NCI-H2171 treated with DMSO at 0.1 percent for 48 hours (cell line): ENCODE measurements at places on chromosomes 2 and 18.
A peak's percentile ranks its signal among the peaks of the same experiment; 100 is the strongest.

GRCh38 chr18:50523165-50523564 is 36.7 kb upstream of the MAPK4 start:
- no peak for DNase-seq

- DNase-seq = no peak
These were observed 221.6 kb downstream of the GPD2 start for GRCh38 chr2:156657809-156658208.

- no peak for DNase-seq
These were observed 411.8 kb downstream of the FBXO15 start for GRCh38 chr18:73735836-73736235.

DNA sequence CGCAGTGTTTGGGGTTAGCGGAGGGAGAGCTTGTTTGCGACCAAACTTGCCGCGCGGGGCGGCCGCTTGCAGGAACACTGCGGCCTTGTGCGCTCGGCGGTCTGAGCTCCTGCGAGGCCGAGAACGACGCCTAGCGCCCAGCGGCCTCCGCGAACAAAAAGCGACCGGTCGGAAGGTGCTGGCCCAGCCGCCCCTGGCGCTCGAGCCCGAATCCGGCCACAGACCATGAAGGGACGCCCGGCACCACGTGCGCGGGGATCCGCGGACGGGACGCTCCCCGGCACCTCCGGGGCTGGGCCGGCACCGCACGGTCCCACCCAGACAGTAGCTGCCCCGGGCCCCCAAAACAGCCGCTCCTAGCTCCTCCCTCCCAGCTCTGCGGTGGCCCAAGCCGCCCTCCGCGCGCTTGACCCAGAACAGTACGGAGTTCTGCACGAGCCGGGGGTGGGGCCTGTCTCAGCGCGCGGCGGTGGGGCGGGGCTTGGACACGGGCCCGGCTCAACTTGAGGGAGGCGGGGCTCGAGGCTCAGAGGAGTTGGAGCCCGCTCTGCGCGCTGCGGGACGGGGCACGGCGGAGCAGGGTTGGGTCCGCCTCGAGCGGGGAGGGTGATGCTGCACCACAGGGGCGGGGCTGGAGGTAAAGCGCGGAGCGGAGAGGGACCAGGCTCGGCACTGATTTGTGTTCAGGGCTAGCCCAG is 664 bp upstream of the IMPA2 start:
- DNase-seq = no peak

- no peak for DNase-seq
These were observed 1334.4 kb upstream of the CELF4 start for GRCh38 chr18:38900031-38900430.

- DNase-seq = peak; percentile 44
These were observed 138.2 kb upstream of the NRP2 start for GRCh38 chr2:205543937-205544702.

DNA sequence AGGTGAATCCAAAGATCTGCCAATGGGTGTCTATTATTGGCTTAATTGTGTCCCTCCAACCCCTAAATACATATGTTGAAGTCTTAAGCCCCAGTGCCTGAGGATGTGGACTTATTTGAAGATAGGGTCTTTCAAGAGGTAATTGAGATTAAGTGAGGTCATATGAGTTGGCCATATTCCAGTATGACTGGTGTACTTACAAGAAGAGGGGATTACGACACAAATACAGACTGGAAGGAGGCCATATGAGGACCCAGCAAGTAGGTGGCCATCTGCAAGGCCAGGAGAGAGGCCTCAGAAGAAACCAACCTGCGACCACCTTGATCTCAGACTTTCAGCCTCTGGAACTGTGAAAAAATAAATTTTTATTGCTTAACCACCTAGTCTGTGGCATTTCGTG is 121.1 kb upstream of the FN1 start:
- DNase-seq = no peak

DNA sequence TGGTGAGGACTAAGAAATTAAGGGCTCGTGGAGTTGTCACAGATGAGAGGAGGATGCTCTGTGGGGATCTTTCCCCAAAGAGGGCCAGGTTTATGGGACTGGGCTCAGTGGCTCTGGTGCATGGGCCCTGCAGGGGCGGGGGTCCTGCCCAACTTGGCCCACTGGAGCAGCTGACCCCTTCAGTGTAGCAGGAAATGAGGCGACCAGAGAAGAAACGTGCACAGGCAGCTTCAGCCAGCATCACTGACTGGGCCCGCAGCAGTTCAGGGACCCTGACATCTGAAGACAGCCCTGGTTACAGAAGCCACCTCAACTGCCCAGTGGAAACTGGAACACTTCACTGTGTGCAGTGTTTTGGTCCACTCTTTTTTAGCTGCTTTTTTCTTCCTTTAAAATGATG is 72.8 kb downstream of the EMILIN2 start:
- DNase-seq = no peak
